ENCODE measurements at places on chromosomes 11 and 22.

- DNase-seq = no peak
These were observed 17.5 kb downstream of the CTTN start for GRCh38 chr11:70415642-70416395.

DNA sequence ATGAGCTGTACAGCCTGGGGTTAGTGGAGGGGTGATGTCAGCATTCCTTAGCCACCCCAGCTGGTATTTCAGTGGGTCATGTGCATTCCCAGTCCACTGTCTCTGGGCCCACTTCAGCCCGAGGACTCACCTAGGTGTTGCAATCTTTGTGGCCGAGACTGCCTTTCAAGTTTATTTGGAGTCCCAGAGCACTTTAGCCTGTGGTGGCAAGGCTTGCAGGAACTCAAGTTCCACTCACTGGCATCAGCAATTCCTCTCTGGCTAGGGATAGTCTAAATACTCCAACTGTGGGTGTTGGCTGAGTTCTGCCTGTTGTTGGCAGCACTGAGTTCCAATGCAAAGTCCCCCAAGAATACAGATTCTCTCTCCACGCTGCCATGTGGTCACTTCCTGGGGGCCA lies 191.6 kb upstream of the PGR start:
- DNase-seq = peak; percentile 70

- no peak for DNase-seq
These were observed 397.7 kb downstream of the TBC1D22A start for GRCh38 chr22:47160141-47160541.

GRCh38 chr11:40606800-40607199 lies 852.7 kb downstream of the LRRC4C start:
- DNase-seq = no peak

GRCh38 chr11:117045196-117045595 lies 53.0 kb downstream of the SIK3 start:
- DNase-seq = no peak

DNA sequence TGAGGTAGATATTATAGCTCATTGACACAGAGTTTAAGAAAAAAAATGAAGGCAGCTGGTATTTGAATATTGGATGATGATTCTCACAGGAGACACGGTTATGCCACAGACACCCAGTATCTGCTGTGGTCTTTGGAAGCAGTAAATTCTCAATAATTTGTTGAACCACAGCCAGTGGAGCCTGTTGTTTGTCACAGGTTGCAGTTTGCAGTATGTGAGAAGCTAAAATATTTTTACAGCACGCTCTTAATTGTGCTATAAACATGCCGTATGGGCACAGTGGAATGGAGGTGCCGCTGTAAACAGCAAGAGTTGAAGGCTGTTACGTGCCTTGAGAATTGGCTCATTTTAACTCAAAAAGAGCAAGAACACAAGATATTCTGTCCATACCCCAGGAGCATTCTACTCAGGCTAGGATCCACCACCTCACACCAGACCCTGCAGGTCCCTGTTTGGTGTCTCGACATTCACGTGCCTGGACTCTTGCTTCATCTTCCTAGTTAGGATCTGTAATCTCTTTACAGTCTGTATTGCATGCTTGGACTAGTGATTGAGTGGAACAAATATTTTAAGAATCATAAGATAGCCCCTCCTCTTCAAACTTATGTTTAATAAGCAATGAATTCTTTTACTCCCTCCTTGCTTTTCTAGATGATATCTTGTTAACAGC lies 94.7 kb upstream of the GAL start:
- no peak for DNase-seq

DNA sequence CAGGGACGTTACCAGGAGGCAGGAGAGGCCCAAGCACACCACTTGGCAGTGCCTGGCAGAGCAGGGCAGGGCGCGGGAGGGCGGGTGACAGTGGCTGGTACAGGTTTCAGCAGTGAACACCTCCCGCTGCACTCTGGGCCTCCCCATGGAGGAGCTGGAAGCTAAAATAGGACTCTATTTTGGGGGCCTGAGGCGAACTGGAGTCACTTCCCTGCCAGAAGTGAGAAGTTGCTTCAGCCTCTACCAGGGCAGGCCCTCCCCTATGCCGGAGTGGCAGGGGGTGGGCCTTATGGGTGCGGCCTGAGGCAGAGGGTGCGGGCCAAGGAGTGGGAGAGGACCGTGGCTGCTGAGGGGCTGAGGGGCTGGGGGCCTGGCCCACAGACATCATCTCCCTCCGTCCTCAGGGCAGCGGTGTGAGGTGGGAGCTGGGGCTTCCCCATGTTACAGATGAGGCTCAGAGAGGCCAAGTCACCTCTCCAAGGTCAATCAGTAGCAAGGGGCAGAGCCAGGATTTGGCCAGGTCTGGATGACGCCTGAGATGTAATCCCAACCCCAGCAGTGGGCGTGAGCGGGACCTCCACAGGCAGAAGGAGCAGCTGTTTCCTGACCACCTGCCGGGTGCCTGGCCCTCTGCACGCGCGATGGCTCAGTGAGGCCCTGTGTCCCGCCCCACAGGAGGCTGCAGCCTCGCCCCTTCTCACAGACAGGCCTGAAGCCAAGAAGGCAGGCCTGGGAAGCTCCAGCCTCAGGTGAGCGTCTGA lies 39.3 kb downstream of the KCNJ4 start:
- peak; percentile 86 for DNase-seq

GRCh38 chr11:47928426-47928825 lies 51.9 kb upstream of the PTPRJ start:
- DNase-seq = peak; percentile 53

- no peak for DNase-seq
These were observed 74.5 kb downstream of the MICAL3 start for GRCh38 chr22:17949642-17950473.

- no peak for DNase-seq
These were observed 281.2 kb downstream of the CADM1 start for GRCh38 chr11:115222863-115223530.

DNA sequence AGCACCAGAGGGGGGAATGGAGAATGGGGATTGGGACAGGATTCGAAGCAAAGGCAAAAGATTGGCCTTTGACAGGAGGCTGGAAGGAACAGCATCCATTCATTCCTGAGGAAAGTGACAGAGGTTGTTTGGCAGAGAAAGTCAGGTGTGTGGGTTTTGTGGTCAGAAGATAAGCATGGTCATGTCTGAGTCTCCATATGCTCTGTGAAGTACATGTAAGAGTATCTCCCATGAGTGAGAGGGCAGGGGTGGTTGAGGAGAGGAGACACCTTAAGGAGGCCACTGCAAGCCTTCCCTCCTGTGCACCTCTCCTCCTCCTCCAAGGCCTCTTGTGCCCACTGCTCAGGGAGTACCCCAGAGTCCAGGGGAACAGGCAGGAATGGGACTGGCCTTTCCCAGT lies 1.9 kb upstream of the NLRP10 start:
- DNase-seq = no peak

DNA sequence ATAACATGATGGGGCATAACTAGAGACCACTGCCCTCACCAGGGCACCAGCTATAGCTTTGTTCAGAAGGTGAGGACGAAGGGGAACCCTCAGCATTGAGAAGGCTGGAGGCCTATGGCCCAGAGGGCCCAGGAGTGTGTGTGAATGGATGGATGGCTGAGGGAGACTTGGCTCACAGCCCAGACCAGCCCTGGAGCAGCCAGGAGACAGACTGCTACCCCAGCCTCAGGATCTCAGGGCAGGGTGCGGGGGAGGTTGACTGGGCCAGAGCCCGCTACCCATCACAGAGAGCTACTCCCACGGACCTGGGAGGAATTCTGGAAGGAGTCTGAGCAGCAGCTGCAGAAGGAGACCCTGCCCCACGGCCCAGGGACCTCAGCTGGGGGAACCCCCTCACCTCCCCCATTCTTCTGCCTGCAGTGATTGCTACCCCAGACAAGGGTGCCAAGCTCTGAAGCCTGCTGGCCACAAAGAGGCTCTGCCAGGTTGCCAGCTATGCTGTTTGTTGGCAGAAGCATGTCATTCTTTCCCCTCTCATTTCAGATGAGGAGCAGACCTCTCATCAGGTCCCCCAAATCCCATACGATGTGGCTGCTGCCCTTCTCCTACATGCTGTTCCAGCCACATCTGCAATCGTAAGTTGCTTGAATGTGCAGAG lies 5.4 kb upstream of the CSDC2 start:
- no peak for DNase-seq

DNA sequence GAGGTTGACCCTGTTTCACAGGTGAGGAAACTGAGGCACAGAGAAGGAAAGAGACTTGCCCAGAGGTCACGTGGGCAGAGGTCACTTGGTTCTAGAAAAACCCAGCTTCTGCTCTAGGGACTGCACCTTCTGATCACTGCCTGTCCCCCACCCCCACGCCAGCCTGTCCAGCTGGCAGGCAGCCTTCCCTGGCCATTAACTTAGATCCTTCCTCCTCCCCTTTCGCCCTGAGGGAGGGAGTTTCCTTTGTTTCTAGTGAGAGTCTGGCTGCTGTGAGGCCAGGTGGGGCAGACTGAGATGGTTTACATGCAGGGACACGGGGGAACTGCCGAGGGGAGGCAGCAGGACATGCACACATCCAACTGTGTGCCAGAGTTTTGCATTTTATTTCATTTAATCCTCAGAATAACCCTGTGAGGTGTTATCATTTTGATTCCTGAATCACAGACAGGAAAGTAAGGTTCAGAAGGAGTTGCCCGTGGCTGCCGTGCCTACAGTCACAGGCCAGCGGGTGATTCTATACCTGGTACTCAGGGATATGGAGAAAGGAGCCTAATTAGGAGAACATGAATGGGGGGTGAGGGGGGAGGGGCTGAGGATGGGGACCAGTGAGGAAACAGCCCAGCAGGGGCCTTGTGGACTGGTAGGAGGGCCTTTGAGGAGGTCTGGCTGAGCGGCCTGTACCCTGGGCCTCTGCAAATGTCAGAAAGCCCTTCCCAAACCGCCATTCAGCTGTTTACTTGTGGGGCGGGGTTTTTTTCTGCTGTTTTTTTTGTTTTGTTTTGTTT lies 3.4 kb downstream of the FAM83F start:
- peak; percentile 83 for DNase-seq

DNA sequence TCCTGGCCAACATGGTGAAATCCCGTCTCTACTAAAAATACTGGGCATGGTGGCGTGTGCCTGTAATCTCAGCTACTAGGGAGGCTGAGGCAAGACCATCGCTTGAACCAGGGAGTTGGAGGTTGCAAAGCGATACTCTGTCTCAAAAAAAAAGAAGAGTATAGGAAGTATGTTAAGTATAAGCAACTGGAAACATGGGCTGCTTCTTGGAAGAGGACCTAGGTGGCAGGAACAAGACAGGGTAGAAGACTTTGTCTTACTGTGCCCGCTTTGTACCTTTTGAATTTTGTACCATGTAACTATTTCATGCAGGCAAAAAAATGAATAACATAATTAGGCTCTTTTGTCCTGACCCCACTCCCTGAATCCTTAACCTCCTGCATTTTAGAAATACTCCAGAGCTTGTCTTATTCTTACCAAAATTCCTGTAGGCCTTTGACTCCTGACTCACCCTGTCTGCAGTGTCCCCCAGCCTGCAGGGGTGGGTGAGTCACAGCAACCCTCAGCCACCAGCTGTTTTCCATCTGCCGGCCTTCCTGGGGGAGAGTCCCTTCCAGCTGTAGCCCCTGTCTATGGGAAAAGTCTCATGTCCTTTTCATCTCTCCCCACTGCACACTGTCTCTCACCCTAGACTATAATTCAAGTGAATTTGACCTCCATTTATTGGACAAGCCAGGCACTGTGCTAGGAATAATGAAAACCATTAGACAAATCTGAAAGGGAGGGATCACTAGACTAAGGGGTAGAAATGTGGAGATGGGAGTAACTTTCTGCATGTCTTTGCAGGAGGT lies 41.8 kb downstream of the TXN2 start:
- peak; percentile 71 for DNase-seq

DNA sequence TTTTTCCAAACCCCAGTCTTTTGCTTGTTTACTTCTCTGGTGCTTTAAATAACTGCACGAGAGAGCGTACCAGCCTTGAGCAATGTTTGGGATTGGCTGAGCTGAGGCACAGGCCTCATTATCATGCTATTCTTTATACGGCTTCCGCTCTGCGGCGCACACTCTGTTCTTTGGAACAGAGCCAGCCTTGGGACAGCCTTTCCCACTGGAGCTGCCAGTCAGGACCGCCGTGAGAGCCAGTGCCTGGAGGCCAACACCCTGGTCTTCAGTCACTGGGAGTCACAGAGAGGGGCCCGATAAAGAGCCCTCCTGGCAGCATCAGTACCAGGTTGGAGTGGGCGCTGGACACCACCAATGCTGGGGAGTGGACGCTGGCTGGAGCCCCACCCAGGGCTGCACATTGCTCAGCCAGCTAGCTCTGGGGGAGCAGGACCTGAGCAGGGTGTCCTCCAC lies 125.6 kb downstream of the BCR start:
- DNase-seq = no peak

GRCh38 chr11:128686745-128687177 lies 7.1 kb upstream of the FLI1 start:
- DNase-seq = peak; percentile 80

- DNase-seq = peak; percentile 43
These were observed 30.9 kb upstream of the CACNG2 start for GRCh38 chr22:36734171-36735058.

GRCh38 chr11:76135491-76135890 lies 70.8 kb downstream of the WNT11 start:
- peak; percentile 3 for DNase-seq

All from endodermal cell (in vitro differentiated cells).